ENCODE measurements at places on chromosomes 5 and 9. TPM values are rescaled to one million over a fixed set of nuclear protein-coding genes. Genes with fewer than 3 reads are reported as not detected.

SKP2 gene
- 16.8 TPM for total RNA-seq

ZCCHC7 gene
- 16.5 TPM for total RNA-seq

RAB3C gene
- total RNA-seq, result 1.4 TPM

DMRT3 gene
- not detected for total RNA-seq

C7 gene
- 355 TPM for total RNA-seq

LECT2 gene
- not detected for total RNA-seq

IFNA6 gene
- not detected for total RNA-seq

UNC13B gene
- 59.1 TPM for total RNA-seq

TAF1L gene
- total RNA-seq, result 0.03 TPM

COL27A1 gene
- total RNA-seq, result 41.1 TPM

TRPM3 gene
- total RNA-seq, result 9.2 TPM

SH3PXD2B gene
- total RNA-seq, result 30.6 TPM

PGM5 gene
- 96.0 TPM for total RNA-seq

TOR2A gene
- total RNA-seq, result 21.7 TPM

GABRA1 gene
- total RNA-seq, result not detected

PFDN1 gene
- 41.8 TPM for total RNA-seq

ANKRD18A gene
- 11.8 TPM for total RNA-seq

SLC6A7 gene
- not detected for total RNA-seq

TAF11L10 gene
- not detected for total RNA-seq

LHX2 gene
- total RNA-seq, result 0.17 TPM

OR1N2 gene
- not detected for total RNA-seq

PCDHA3 gene
- 1.9 TPM for total RNA-seq

NME5 gene
- 17.0 TPM for total RNA-seq

GM2A gene
- total RNA-seq, result 38.1 TPM

TMEM215 gene
- total RNA-seq, result not detected

DNAJA1 gene
- total RNA-seq, result 96.7 TPM

BRD3OS gene
- total RNA-seq, result 31.0 TPM

FAM200C gene
- 5.4 TPM for total RNA-seq

C5orf15 gene
- total RNA-seq, result 39.0 TPM

OTP gene
- total RNA-seq, result not detected

ZNF879 gene
- 5.1 TPM for total RNA-seq

PHF24 gene
- 0.29 TPM for total RNA-seq

IL9 gene
- not detected for total RNA-seq

ANKRD34B gene
- not detected for total RNA-seq

AQP7 gene
- 15.0 TPM for total RNA-seq

HAVCR2 gene
- total RNA-seq, result 9.6 TPM

HCN1 gene
- total RNA-seq, result 0.12 TPM

GABRP gene
- total RNA-seq, result 44.3 TPM

GPR21 gene
- 1.9 TPM for total RNA-seq

SLC28A3 gene
- 9.4 TPM for total RNA-seq

PTTG1 gene
- total RNA-seq, result 3.7 TPM

C5orf58 gene
- 0.52 TPM for total RNA-seq

CORO2A gene
- 129 TPM for total RNA-seq

FOXD1 gene
- total RNA-seq, result 2.6 TPM

PCDHA9 gene
- total RNA-seq, result 0.29 TPM

MRPS27 gene
- 35.3 TPM for total RNA-seq

IRX1 gene
- not detected for total RNA-seq

JMY gene
- total RNA-seq, result 15.8 TPM

STKLD1 gene
- 1.1 TPM for total RNA-seq

PRSS3 gene
- total RNA-seq, result 61.2 TPM

GPRIN1 gene
- 1.1 TPM for total RNA-seq

TLX3 gene
- not detected for total RNA-seq

SCAI gene
- 6.0 TPM for total RNA-seq

PCDHA1 gene
- total RNA-seq, result 0.06 TPM

SOHLH1 gene
- total RNA-seq, result not detected

GALNT12 gene
- 28.6 TPM for total RNA-seq

SHC3 gene
- total RNA-seq, result 1.7 TPM
